Osteoblast (primary cell): ENCODE measurements at places on chromosomes 13 and 19. TPM values are rescaled to one million over a fixed set of nuclear protein-coding genes. Genes with fewer than 3 reads are reported as not detected.
A peak's percentile ranks its signal among the peaks of the same experiment; 100 is the strongest.

Gene PODNL1
- total RNA-seq: 4.0 and 6.5 TPM in 2 replicates

Gene GJB6
- total RNA-seq: not detected in 2 replicates

Gene CTXN1
- total RNA-seq: 1.5 and 2.5 TPM in 2 replicates

Gene GIPC3
- under 0.01 TPM in 1 of 2 replicates, not detected in the other for total RNA-seq

Gene SERPINE3
- not detected in 2 replicates for total RNA-seq

Gene ELSPBP1
- total RNA-seq: not detected in 2 replicates

Gene MOB3A
- 34.0 and 35.1 TPM in 2 replicates for total RNA-seq

Gene STX10
- total RNA-seq: 78.4 and 81.1 TPM in 2 replicates

DNA sequence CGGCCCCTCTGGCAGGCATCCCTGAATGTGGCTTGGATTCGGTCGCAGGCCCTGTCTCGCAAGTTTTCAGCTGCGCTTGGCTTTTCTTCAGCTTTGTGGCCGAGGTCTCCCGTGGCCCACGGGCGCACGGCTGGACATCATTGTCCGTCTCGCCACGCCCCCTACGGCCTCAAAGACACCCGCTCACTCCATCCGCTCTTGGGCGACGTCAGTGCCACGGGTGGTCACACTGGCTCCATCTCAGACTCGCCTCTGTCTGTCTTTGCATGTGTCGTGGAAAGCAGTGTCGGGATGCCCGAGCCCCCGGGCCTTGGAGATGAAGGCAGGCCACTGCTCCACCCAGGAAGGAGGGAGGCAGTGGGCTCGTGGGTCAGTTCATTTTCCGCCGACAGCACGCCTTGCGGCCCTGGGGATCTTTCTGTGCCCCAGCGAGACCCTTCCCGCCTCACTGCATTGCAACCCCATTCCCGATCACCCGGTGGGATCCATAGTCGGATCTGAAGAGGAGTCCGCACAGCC is 51.0 kb downstream of the ZNF146 start:
- DNase-seq: peak; percentile 63

GRCh38 chr13:98998831-98999638 is 21.2 kb upstream of the DOCK9 start:
- DNase-seq: no peak

DNA sequence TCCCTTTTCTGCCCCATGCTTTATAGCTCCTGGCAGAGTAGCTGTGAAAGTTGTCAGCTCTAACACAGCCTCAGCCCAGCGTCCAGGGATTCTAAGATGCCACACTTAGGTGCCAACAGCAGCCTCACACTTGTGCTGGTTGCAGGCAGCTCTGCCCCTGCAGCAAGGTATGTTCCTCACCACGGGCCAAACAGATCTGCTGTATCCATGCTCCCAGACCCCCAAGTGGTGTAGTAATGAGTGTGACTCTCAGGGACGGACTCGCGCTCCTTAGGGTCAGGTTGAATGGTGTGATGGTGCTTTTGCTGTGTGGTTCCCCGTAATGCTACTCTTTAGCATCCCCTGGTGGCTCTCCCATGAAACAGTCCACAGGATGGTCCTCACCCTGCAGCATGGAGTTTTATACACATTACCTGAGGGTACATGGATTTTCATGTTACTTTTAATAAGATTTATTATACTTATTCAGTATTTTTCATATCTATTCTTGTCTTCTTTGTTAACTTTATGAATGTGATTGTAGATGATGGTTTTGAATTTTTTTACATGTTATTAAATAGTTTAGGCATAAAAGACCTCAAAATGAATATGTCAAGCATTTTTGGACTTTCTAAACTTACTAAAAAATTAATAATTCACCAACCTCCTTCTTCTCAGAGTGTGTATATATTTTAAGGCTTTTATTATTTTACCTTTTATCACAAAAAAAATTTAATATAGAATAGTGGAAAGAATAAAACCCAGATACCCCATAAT is 232.5 kb downstream of the SLC7A1 start:
- DNase-seq: peak; percentile 85

DNA sequence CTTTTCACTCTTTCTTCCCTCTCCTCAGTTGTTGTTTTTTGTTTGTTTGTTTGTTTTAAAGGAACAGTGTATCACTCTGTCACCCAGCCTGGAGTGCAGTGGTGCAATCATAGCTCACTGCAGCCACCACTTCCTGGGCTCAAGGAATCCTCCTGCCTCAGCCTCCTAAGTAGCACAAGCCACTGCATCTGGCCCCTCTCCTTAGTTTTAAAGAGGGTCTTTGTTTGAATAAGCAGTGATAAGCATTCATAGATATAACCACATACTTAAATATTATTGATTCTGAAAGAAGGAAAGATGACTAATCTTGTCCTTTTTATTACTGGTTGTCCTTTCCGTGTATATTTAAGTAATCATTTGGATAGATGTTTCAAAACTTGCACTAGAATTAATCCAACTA is 26.7 kb downstream of the ERCC5 start:
- DNase-seq: no peak

- DNase-seq: no peak
Observed at GRCh38 chr13:97119943-97120342, 102.2 kb upstream of the MBNL2 start.

- DNase-seq: no peak
Observed at GRCh38 chr13:43389983-43390382, 366.6 kb downstream of the DNAJC15 start.

DNA sequence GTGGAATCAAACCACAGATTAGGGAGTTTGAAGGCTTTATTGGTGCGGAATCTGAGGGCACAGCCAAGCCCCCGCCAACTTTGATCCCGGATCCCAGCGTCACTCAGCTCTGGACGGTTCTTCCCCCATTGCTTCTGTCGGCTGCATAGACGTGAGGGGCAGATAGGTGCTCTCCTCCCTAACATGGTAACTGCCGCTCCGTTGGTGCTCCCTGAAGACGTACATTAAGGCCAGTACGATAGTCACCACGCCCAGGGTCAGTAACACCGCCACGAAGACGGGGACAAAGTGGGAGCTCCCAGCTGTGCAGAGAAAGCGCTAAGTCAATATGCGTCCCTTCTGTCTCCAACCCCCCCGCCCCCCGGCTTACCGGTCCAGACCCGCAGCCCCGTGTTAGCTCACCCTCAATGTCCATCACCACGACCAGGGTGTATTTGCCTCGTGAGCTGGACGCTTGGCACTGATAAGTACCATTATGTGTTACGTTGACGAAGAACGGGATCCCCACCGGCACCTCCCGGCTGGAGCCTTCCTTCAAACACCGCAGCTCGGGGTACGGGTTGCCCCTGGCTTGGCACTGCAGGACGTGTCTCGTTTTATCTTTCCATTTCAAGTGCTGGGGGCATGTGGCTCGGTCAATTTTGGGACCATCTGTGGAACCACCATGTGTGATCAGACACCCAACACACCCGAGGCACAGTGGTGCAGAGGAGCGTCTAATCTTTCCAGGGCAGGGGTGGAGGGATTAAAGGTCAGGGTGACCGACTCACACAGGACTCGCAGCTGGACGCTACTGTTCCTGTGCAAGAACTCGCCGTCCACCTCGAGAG is 644 bp upstream of the RAVER1 start:
- DNase-seq: peak; percentile 74

GRCh38 chr13:93589788-93590187 is 363.2 kb downstream of the GPC6 start:
- DNase-seq: no peak

GRCh38 chr19:29321116-29321515 is 108.2 kb upstream of the UQCRFS1 start:
- no peak for DNase-seq

- DNase-seq: peak; percentile 71
Observed at GRCh38 chr19:53994811-53995210, 3.4 kb downstream of the CACNG6 start.

DNA sequence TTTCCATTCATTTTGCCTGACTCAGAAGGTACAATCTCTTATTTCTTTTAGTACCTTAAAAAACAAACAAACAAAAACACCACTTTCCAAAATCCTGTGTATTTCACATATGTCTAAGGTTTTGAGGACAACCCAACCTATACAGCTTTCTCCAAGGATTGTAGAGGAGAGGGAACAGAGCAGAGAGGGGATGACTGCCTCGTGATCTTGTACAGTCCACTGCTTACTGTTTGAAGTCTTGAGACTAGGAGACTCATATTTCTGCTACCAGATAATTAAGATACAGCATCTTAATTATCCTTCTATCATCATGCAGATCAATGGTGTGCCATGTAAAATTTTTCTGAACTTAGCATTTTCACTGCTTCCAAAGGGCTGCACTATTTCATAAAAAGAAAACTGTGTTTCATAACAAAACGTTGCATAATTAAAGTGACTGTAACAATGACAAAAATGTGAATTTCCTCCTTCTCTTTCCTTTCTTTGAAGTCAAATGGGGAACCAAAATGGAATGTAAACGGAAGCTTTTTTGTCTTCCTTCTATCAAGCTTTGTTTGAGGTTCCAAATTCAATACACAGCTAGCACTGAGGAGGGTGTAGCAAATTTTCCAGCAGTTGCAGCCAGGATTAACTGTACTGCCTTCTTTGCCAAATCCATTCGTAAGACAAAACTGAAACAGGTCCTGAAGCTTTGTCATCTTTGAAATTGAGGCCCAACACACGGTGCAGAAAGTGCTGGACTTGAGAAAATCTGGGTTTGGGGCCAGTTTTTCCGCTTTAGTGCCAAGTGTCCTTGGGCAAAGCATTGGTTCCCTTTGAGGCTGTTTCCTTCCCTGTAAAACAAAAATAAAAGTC is 34.9 kb upstream of the RCBTB2 start:
- peak; percentile 58 for DNase-seq

GRCh38 chr19:10270180-10270615 is 722 bp upstream of the ICAM1 start:
- DNase-seq: peak; percentile 85

DNA sequence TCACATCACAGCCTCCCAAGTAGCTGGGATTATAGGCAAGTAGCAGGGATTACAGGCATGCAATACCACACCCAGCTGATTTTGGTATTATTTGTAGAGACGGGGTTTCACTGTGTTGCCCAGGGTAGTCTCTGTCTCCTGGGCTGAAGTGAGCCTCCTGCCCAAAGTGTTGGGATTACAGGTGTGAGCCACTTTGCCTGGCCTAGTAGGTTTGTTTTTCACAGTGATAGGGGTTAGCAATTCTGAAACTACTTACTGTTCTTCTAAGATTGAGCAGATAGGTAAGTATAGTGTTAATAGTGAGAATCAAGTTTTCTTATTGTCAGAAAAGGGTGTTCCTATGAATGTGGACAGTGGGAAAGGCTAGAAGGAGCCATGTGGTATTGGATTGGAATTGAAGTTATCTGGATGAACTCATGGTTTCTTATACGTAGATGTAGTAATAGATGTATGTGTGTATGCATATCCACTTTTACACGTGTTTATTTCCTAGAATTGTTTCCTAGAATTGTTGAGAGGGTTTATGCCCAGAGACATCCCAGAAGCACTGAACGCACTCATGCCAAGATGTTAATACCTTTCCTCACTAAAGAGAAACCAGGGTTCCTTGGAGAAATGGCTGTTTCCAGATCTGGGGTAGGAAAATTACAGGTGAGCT is 49.1 kb downstream of the SAE1 start:
- no peak for DNase-seq

GRCh38 chr19:42316223-42317211 is 3.4 kb downstream of the TMEM145 start:
- DNase-seq: peak; percentile 91

DNA sequence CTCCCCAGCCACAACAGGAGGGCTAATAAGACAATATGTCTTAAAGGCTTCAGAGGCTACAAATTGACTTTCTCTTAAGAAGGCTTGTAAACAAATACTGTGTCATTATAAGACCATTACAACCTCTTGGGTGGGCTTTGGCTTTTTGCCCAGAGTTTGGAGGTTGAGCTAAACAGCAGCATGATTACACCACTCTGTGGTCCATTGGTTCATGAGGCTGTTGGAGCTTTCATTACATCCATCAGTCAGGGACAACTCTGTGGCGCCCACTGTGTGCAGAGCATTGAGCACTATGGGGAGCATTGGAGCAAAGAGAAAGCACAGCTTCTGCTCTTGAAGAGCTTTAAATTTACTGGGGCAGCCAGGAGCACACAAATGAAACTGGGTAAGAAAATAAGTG is 75.9 kb downstream of the TNFSF11 start:
- no peak for DNase-seq

GRCh38 chr13:27177852-27178251 is 6.2 kb upstream of the USP12 start:
- peak; percentile 32 for DNase-seq
